ENCODE measurements at places on chromosomes 2 and 18. TPM values are rescaled to one million over a fixed set of nuclear protein-coding genes. Genes with fewer than 3 reads are reported as not detected.
A peak's percentile ranks its signal among the peaks of the same experiment; 100 is the strongest.

The TEKT4 gene
- total RNA-seq, result not detected

The FTCDNL1 gene
- total RNA-seq, result 2.4 TPM

The CLIP4 gene
- total RNA-seq, result 24.5 TPM

The MBP gene
- 66.5 TPM for total RNA-seq

The ARHGAP15 gene
- 98.3 TPM for total RNA-seq

The NYAP2 gene
- not detected for total RNA-seq

The RANBP2 gene
- 54.8 TPM for total RNA-seq

The PFN4 gene
- total RNA-seq, result not detected

The CWC22 gene
- 24.2 TPM for total RNA-seq

The CCDC85A gene
- total RNA-seq, result not detected

The HOXD11 gene
- not detected for total RNA-seq

The MRPS5 gene
- 76.0 TPM for total RNA-seq

The NOP58 gene
- 183 TPM for total RNA-seq

The TMEM214 gene
- total RNA-seq, result 81.5 TPM

The SRD5A2 gene
- not detected for total RNA-seq

The STON1 gene
- total RNA-seq, result 3.0 TPM

The MAB21L4 gene
- not detected for total RNA-seq

The CRACDL gene
- 0.16 TPM for total RNA-seq

- ATAC-seq, result no peak
Observed at GRCh38 chr2:38263293-38263692, 113.8 kb downstream of the ATL2 start.

DNA sequence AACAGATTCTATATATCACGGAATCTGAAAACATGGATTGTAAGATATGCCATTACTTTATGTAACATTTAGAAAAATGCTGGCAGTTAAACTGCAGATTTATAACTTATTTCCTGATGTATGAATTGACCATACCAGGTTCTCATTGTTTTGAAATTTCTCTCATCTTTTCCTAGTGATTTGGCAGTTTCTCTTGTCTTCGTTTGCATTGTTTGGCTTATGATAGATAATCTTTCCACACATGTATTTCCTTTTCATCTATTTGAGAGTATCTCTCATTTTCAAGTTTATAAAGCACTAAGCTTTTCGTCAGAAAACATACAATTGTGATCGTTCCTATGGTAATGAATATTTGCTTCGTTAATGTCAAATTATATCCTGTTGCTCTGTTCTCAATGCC is 16.3 kb downstream of the NBEAL1 start:
- no peak for ATAC-seq

- ATAC-seq, result no peak
Observed at GRCh38 chr2:175552902-175553301, 371.4 kb upstream of the ATP5MC3 start.

GRCh38 chr18:13378150-13378549 is 159.6 kb downstream of the LDLRAD4 start:
- no peak for ATAC-seq

- no peak for ATAC-seq
Observed at GRCh38 chr18:8975624-8976023, 126.9 kb upstream of the NDUFV2 start.

DNA sequence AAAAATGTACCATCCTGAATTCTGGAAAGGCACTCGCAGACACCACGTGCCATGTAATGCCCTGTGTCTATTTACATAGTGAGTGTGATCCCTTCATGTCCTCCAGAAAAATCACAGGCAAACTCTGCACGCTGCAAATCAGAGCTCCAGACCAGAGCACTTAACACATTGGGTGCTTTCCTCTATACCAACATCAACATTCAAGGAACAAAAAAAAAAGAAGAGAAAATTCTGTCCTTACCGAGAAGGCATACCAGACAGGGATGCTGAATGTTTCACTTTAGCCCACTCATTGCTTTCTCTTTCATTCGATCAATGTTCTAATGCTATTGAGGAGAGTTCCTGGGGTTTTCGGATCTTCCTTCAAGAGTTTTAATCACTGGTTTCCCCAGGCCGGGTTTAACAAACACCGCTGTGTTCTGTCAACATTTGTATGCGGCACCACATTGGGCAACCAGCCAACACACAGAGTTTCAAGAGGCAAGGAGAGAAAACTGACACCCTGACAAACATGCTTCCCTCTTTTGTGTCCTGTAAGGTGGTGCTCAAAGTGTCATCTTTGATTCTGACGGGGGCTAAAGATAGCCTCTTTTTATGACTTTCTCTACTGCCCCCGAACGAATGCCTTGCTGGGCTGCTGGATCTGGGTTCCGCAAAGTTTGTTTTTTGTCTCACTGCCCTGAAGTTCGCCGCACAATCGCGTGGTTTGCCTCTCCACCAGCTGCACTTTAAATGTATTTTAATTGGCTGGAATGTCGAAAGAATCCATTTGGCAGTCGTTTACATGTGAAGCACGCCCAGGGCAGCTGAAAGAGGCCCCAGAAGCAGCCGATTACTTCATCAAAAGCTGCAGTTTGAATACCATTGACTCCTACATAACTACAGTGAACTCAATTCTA is 106.4 kb upstream of the NCKAP5 start:
- ATAC-seq, result no peak

- ATAC-seq, result no peak
Observed at GRCh38 chr2:222300726-222301052, 1.9 kb upstream of the PAX3 start.

DNA sequence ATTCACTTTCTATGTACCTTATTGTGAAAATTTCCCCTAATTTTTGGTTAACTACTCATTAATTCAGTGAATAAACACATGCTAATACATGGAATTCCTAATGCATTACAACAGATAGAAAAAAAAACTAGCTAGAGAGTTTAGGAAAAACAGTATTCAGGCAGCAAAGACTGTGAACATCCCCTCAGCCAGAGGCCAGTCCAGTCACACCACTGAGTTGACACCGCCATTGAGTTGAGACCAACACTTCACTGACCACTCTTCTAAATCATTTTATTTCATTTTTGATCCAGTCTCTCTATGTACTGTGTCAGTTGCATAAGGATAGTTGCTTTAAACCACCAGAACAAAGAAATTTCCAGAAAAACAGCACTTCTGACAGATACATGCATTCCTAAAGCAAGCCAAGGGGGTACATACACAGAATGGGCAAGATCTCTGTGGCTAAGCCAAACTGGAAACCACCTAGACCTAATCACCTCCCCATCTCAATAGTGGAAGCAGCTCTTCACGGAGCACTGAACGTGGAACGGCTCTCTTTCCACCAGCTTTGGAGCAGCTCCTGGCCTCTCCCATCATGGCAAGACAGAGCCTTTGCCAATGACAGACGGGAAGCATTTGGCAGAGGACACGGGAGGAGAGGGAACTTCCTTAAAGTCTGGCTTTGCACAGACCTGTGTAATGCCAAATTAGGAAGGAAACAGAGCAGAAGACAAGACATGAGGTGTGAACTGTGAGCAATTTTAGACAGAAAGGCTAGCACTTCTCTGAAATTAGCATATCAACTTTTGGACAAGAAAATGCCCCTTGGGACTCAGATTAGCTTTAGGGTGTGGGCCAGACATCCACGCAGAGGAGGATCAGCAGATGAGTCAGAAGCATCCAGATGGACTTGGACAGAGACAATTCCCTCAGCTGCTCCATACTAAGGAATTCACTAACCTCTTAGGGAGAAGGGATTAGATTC is 36.4 kb downstream of the CACNB4 start:
- ATAC-seq, result no peak

DNA sequence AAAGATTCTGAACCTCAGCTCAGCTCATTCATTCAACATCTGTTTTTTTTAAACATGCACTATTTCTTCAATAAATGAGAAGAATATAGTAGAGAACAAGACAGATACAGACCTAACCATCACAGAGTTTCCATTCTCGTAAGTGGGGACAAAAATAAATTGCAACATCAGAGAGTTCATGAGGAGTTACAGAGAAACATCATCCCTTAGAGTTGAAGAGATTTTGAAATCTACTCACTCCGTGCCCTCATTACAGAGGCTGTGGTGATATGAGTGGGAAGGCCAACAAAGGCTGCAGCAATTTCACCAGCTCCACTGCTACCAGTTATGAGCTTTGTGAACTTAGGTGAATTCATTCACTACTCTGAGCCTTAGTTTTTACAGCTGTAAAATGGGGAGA is 399.3 kb downstream of the BCL11A start:
- ATAC-seq, result no peak

DNA sequence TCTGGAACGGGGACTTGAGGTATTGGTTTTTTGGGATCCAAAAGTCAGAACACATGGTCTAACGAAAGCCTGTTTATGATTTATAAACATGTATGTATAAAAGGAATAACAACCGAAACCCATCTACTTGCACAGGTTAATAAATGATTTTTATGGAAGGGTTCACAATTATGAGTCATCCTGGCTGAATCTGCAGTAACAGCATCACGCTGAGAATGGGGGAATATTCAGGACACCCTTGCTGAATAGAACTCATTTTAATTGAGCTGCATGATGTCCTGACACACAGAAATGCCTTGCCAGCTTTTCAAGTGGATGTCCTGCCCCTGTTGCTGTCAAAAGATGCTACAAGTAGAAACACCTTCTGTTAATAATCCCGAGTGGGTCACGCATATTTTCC is 54.7 kb upstream of the TGFA start:
- ATAC-seq, result no peak

GRCh38 chr2:23478087-23478932 is 93.3 kb downstream of the KLHL29 start:
- no peak for ATAC-seq

DNA sequence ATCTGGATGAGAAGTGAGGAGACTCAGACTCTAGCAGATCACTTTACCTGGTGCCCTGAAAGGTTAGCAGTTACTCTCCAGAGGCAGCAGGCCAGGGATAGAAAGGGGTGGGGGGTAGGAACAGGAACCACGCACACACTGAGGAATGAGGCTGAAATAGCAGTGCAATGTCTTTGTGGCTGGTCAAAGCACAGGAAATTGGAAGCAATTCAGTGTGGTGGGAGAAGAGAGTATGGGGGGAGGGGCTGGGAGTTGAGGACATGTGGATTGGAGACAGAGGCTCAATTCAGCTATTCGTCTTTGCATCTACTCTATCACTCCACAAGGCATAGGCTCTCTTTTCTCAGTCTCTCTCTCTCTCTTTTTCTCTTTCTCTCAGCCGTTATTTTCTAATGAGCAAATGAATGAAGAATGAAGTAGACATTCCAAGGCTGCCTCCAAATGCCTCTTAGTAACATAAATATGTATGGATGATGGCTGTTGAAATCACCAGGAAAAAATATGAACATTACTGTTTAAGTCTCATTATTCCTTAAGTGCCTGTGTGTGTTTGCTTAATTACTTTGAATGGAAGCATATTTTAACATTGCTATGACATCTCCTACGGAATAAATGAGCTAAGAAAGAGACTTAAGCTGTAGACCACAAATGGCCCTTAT is 979.4 kb downstream of the TSN start:
- no peak for ATAC-seq

DNA sequence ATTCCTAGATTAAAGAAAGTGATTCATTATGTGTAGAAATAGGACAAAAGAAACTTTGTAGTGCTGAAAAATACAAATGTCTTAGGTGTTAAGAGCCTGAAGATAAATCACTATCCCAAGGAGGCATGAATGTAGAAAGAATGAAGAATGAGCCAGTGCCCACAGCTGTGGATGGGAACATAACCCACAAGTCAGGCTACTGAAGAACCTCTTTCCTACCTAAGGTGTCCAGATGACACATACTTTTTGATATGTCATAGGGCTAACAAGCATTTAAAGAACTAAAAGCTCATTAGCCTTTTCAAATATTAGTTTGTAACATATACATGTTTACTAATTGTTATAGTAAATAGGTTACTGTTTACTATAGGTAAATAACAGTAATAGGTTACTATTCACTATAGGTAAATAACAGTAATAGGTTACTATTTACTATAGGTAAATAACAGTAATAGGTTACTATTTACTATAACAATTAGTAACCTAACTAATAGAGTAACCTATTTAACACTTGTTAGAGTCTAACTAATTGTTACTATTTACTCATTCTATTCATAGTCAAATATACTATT is 275.0 kb upstream of the KYNU start:
- ATAC-seq, result no peak

- no peak for ATAC-seq
Observed at GRCh38 chr18:40577239-40577980, 1377.6 kb upstream of the PIK3C3 start.

- no peak for ATAC-seq
Observed at GRCh38 chr2:152466041-152466440, 131.1 kb downstream of the FMNL2 start.

DNA sequence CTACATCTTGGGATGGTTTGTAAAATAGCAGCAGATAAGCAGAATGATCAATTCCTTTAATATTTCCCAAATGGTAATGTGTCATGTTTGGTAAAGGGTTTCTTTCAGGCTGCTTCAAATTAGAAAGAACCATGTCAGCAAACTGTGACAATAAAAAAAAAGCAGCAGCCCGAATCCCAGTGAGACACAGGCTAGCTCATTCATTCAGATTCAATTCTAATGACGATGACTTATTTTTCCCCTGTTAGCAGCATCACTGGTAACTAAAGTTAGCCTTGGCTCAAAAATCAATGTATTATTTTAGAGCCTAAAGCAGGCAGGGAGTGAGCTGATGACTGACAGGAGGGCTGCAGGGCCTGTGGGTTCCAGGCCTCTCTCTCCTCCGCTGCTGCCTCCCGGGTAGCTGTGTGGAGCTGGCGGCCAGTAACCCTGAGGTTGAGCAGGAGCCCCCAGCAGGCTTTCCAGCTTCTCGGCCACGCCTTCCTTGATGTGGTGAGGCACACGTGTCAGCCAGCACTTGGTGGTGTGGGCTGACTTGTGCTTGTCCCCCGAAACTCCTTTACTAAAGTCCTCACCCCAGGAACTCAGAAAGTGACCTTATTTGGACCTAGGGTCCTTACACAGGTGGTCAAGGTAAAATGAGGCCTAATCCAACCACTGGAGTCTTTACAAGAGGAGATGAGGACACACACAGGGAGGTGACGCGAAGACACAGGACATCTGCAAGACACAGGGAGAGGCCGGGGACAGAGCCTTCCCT is 120.5 kb upstream of the HS6ST1 start:
- no peak for ATAC-seq

DNA sequence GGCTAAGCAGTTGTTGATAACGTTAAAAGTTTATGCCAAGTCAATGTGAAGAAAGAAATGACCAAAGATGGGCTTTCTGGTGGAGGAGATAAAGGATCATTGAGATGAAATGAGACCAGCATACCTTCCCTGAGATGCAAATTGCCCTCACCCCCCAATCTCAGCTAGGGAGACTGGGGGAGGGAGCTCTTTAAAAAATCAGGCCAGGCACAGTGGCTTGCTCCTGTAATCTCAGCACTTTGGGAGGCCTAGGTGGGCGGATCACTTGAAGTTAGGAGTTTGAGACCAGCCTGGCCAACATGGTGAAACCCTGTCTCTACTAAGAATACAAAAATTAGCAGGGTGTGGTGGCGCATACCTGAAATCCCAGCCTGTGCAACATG is 30.9 kb upstream of the KCMF1 start:
- no peak for ATAC-seq

- peak; percentile 31 for ATAC-seq
Observed at GRCh38 chr2:143856978-143857377, 662.9 kb downstream of the ZEB2 start.

GRCh38 chr2:239106966-239107365 is 259.1 kb downstream of the TWIST2 start:
- ATAC-seq, result no peak

All from activated T-helper 17 cell treated with anti-CD3 and anti-CD28 coated beads, Interleukin-2, amount 50 U/mL, for 72 hours (primary cell).